Peyer's patch (tissue), 4 donors: ENCODE measurements at places on chromosomes 7 and 10. TPM values are rescaled to one million over a fixed set of nuclear protein-coding genes. Genes with fewer than 3 reads are reported as not detected.

GRCh38 chr10:90987383-90987782 lies 66.5 kb upstream of the ANKRD1 start:
- no peak for DNase-seq

- no peak for DNase-seq
Observed at GRCh38 chr7:138359870-138360559, 100.0 kb upstream of the TRIM24 start.

DNA sequence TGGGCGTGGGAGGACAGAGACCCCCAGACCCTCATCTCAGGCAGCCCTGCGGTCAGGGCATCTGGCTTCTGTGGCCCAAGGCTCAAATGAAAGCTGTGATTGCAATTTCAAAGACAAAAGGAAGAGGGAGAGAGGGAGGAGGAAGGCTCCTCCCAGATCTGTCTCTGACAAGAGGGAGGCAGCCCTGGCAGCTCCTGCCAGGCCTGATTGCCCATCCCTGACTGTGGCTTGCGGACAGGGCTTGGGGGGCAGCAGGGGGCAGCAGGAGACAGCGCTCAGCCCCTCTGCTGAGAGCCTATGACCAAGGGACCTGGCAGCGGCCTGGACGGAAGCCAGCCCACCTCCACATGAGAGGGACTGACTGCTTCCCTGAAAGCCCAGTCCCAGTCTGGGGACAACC lies 91.8 kb downstream of the PTPRN2 start:
- DNase-seq: no peak

DNA sequence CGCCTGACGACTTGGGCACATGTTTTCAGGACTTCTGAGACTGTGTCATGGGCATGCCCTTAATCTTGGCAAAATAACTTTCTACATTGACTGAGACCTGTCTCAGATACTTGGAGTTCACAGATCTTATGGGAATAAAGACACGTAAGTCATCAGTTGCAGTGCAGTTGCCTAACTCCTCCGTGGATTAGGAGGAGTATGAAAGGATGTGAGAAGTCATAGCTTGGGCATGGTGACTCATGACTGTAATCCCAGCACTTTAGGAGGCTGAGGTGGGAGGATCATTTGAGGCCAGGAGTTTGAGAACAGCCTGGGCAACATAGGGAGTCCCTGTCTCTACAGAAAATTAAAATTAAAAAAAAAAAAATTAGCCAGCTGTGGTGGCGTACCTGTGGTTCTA lies 49.6 kb downstream of the EXOC6 start:
- DNase-seq: no peak

DNA sequence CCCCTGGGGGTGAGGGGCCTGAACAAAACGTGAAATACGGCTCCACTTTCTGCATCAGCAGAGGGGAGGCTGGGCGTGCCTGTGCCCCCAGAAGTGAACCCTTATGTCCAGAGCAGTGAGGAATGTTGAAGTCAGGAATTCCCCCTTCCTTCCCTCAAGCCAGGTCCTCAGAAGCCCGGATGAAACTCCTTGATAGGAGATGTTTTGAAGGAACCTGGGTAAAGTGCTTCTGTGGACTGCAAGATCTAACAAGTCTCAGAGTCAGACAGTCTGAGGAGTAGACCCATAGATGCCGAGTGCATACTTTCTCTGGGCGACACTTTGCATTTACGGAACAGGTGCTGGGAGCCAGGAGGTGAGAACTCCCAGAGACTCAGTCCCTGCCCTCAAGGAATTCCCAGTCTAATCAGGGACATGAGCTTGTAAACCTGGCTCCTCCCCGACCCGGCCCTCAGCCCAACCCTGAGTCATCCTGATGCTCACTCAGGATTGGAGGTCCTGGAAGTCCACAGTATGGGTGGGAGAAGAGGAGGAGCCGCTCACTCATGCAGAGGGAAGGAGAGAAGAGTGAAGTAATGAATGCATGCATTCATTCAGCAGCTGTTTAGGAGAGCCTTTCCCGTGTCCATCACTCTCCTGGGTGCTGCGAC lies 179.5 kb upstream of the ITGB1 start:
- DNase-seq: no peak

- no peak for DNase-seq
Observed at GRCh38 chr10:44589944-44590449, 205.1 kb upstream of the CXCL12 start.

DNA sequence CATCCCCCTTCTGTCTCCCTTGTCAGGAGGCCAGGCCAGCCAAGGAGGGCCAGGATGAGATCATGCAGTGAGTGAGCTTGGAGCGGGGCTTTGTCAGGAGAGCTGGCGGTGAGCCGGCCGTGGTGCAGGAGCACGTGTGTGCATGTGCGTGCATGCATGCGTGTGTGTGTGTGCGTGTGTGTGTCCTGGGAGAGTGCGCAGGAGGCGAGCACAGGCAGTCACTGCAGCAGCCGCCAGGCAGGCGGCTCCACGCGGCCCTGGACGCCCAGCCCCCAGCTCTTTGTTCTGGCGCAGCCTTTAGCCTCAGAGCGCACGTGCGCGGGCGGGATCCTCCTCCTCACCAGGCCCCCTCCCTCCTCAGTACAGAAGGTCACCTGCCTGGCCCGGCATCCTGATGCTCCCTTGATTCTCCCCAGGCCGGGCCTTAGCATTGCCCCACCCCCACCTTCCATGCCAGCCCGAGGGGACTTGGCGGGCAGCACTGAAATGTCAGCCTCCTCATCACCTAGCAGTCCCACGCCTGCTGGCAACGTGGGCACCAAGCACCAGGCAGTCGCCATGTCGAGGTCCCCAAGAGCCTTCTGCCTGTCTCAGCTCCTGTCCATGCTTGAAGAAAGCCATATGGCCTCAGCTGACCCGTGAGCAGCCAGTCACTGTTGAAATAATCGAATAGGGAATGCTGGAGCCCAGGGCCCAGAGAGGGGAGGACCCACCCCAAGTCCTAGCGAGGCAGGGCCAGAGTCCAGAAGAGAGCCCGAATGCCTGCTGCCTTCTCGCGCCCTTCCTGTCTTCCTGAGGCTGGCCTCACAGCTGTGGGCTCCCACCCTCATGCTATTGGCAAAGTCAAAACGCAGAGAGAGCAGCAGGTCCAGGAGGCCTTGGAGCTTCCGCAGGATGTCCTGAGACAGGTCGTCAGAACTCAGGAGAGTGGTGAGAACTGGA lies 125.9 kb upstream of the PPIF start:
- no peak for DNase-seq

- no peak for DNase-seq
Observed at GRCh38 chr10:131896403-131896802, 4.4 kb upstream of the PPP2R2D start.

GRCh38 chr7:128462460-128462859 lies 6.8 kb downstream of the HILPDA start:
- DNase-seq: no peak

GRCh38 chr10:25226775-25227682 lies 52.2 kb downstream of the GPR158 start:
- no peak for DNase-seq

- DNase-seq: no peak
Observed at GRCh38 chr10:86341361-86341811, 25.2 kb downstream of the GRID1 start.

- no peak for DNase-seq
Observed at GRCh38 chr10:20489961-20490360, 407.1 kb downstream of the NEBL start.

GRCh38 chr7:155234158-155234492 lies 63.6 kb upstream of the INSIG1 start:
- DNase-seq: no peak

Gene ASB10
- not detected for total RNA-seq

Gene TRIM74
- total RNA-seq: 1.8 TPM

Gene RASA4B
- total RNA-seq: 90.8 TPM

Gene EFCAB10
- not detected for total RNA-seq

Gene RAPGEF5
- 144 TPM for total RNA-seq

Gene SMO
- total RNA-seq: 2.7 TPM

Gene SPAM1
- total RNA-seq: not detected
